NCI-H1092 (cell line): ENCODE measurements at places on chromosomes 12 and 14.

- DNase-seq: no peak
Measured at GRCh38 chr14:66038212-66038611, 448.0 kb upstream of the CCDC196 start.

GRCh38 chr12:129619271-129619670 is 284.6 kb downstream of the TMEM132D start:
- no peak for DNase-seq

GRCh38 chr14:73663548-73664212 is 18.9 kb downstream of the DNAL1 start:
- no peak for DNase-seq

GRCh38 chr12:122144885-122145284 is 29.1 kb downstream of the IL31 start:
- DNase-seq: no peak

GRCh38 chr14:76352639-76353281 is 23.2 kb upstream of the ESRRB start:
- DNase-seq: peak; percentile 27

GRCh38 chr14:23613242-23614070 is 22.7 kb upstream of the DHRS2 start:
- no peak for DNase-seq

DNA sequence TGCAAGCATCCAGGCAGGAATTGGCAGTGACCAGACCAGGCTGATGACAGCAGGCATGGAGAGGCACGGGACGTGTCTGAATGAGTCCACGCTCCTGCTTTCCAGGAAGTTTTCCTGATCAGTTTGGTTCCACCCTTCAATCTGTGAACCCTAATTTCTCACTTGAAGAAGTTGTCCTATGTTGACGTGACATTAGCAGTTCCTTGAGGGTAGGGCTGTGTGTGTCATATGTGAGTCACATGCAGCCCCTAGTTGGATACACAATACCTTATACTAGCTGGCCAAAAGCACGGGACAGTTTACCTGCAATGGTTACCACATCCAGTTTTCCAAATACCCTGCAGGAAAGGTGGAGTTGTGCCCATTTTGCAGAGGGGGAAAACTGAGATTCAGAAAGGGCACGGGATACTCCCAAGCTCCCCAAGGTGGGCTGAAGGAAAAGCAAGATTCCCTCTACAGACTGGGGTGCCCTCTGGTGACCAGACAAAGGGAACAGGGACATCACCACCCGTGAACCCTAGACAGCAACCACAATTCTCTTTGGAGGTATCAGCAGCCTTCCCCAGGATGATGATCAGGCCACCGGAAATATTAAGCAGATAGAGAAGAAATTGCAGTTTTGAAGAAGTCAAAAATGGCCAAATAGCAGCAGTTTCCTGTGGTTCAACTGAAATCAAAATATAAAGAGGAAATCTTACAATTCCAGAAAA is 194.5 kb downstream of the PHETA1 start:
- DNase-seq: no peak

- DNase-seq: no peak
Measured at GRCh38 chr12:66537876-66538275, 141.0 kb downstream of the GRIP1 start.

- no peak for DNase-seq
Measured at GRCh38 chr12:108204117-108204987, 75.3 kb downstream of the WSCD2 start.

DNA sequence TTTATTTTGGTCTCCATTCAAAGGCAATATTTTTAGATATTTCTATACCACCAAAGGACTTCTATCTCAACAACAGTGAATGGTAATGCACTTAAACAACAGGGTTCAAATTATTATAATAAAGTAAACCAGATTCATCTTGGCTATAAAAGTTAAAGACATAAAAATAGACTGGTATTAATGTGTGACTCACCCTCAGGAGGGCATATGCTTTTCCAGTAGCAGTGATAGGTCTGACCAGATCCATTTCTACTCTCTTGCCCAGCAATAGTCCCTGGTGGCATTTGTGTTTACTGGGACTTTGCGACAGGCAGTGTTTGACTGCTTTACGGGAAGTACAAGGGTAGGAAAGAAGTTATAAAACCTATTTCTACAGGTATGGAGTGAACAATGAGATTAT is 353.2 kb upstream of the ATP2B1 start:
- no peak for DNase-seq

- no peak for DNase-seq
Measured at GRCh38 chr14:59275668-59276067, 87.2 kb downstream of the DAAM1 start.

GRCh38 chr12:132747896-132748295 is 13.7 kb downstream of the ANKLE2 start:
- no peak for DNase-seq

DNA sequence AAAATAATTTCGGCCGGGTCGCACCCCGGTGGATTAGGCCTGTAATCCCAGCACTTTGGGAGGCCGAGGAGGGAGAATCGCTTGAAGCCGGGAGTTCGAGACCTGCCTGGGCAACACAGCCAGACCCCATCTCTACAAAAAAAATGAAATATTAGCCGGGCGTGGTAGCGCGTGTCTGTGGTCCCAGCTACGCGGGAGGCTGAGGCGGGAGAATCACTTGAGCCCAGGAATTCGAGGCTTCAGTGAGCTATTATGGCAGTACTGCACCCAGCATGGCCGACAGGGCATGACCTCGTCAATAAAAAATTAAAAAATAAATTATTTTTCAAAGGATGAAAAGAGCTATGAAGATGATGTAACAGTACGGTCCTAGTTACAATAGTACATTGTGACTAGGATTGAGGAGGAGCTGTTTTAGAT is 523 bp downstream of the GTF2H3 start:
- no peak for DNase-seq

DNA sequence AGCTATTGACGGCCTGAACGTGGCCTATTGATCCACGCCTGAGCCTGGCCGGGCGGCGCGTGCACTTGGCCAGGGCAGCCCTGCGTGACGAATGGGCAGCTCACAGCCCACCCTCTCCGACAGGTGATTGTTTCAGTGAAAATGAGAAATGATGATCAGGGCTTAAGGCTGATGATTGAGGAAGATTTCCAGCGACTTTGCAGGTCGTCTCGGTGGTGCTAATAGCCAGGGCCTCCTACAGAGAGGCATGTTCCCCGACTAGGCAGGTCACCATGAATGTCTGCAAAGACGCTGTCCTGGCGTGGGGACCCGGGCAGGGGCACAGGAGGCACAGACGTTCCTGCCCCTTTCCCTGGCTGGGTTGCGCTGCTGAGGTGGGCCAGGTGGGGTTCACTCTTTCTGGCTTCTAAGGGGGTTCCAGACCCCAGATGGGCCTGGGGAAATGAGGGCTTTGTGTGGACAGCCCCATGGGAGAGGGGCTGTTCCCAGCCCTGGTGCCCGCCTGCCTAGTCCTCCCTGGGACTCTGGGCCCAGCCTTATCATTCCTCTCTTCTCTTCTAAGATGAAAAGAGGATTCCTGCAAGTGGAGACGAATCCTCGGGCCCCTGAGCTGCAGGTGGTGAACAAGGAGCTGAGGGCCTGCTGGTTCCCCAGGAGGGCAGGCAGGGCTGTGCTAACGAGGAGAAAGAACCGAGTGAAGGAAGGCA is 157.4 kb downstream of the KIF26A start:
- no peak for DNase-seq

DNA sequence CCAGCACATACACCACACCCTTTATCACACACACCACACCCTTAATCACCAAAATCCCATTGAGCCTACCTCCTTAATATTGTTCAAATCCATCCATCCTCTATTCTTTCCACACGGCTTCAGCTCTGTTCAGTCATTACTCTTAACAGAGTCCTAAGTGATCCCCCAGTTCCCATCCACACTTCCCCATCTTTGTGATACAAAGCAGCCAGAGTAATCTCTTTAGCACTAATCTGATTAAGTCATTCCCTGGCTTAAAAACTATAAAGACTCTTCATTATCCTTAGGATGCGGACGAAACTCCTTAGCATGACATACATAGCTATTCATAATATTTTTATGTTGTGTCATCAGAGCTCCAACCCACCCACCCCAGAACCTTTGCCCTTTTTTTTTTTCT is 14.7 kb upstream of the MFAP5 start:
- DNase-seq: no peak

- no peak for DNase-seq
Measured at GRCh38 chr14:70993931-70994330, 86.7 kb downstream of the PCNX1 start.

- no peak for DNase-seq
Measured at GRCh38 chr12:13962699-13963098, 18.7 kb downstream of the GRIN2B start.

- DNase-seq: no peak
Measured at GRCh38 chr14:101363880-101364391, 197.4 kb upstream of the DIO3 start.

GRCh38 chr14:76465664-76466063 is 89.7 kb downstream of the ESRRB start:
- no peak for DNase-seq

GRCh38 chr14:31568161-31568560 is 7.0 kb downstream of the NUBPL start:
- DNase-seq: no peak

DNA sequence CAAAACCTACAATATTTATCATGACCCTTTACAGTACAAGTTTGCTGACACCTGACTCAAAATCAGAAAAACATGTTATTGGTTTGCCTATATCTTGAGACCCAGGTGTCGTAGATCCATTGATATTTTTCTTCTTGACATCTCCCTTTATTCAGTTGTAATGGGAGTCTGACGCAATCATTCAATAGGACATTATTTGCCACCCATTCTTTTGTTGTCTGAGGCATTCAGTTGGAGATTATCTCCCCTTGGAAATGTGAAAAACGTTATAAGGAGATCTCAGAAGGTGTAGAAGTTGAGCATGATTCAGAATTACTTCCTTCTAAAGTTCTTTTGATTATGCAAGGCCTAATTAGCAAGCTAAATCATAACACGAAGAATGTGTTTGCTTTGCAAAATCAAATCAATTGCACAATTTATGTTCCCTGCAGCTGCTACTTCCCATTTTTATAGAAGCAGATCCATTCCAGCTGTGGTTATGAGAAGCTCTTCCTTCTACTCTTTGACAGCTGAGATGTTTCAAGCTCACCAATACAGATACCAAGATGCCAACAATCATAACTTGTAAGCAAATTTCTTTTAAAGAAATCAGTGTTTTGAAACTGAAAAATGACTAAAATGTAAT is 228.2 kb upstream of the SYT1 start:
- DNase-seq: no peak

GRCh38 chr12:126960709-126961108 is 1306.3 kb upstream of the TMEM132C start:
- no peak for DNase-seq

- no peak for DNase-seq
Measured at GRCh38 chr12:19988001-19988400, 380.3 kb upstream of the PDE3A start.

DNA sequence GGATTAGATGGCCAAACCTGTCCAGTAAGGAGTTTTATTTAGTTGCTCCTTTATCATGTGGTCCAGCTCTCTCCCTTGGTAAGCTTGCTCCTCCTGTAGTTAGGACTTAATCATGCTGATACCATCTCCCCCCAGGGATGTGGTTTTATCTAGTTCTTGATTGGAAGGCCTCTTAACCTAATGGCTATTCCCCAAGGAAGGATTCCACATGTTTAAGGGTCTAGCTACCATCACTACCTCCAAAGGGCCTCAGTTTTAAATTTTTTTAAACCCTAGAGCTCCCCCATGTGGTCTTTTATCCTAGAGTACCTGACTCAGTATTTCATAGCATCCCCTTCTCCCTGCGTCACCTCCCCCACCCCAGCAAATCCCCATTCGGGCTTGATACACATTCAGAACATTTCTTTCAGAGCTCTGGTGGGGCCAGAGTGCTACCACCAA is 22.5 kb downstream of the MAP3K12 start:
- no peak for DNase-seq

GRCh38 chr14:45673420-45673819 is 420.4 kb upstream of the MIS18BP1 start:
- DNase-seq: no peak

GRCh38 chr14:31926652-31927347 is 150.3 kb upstream of the ARHGAP5 start:
- DNase-seq: no peak
